Stimulated activated CD4-positive, alpha-beta T cell treated with anti-CD3 and anti-CD28 coated beads, Interleukin-4, amount 100 ng/mL, for 48 hours (primary cell): ENCODE measurements at places on chromosomes 12 and 14.

GRCh38 chr14:88326352-88327103, 3.5 kb upstream of the KCNK10 start:
- no peak for DNase-seq

DNA sequence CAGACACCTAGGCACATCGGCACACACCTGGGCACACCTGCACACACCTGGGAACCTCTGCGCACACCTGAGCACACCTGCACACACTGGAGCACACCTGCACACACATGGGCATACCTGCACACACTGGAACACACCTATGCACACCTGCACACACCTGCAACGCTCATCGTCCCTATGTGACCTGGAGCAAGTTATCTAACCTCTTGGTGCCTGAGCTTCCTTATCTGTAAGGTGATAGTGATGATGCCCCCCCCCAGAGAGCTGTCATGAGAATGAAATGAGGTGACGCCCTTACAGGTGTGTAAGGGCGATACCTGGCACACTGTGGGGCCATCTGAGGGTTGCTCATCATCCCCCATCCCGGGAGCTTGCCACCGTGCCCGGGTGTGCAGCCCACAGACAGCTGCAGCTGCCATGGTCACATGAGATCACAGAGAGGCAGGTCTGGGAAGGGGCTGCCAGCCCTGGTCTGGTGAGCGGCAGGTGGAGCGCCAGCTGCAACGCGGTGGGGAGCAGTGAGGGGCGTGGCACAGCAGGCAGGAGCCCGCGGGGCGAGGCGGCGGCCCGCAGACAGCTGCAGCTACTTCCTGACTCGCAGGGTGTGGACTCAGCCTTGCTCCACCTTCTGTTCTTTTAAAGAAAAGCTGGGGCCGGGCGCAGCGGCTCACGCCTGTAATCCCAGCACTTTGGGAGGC, 59.9 kb upstream of the FBRSL1 start:
- DNase-seq, result peak; percentile 20

GRCh38 chr12:116615141-116615861, 56.1 kb downstream of the MAP1LC3B2 start:
- no peak for DNase-seq

- no peak for DNase-seq
Observed at GRCh38 chr12:57227315-57228115, 2.0 kb upstream of the SHMT2 start.

DNA sequence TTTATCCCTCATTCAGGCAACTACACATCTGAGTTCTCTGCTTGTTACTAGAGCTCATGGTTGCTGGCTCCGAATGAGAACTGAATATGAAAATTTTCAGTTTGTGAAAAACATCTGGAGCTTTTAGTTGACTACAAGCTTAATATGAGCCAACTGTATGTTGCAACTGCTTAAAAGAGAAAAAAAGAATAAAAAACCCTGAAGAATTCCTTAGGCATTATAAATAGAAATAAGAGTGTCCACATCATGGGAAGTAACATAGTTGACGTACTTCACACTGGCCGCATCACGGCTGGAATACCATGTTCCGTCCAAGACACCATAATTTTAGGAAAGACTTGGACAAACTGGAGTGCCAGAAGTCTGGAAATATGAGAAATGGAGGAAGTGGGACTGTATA, 57.9 kb downstream of the PDE3A start:
- no peak for DNase-seq

DNA sequence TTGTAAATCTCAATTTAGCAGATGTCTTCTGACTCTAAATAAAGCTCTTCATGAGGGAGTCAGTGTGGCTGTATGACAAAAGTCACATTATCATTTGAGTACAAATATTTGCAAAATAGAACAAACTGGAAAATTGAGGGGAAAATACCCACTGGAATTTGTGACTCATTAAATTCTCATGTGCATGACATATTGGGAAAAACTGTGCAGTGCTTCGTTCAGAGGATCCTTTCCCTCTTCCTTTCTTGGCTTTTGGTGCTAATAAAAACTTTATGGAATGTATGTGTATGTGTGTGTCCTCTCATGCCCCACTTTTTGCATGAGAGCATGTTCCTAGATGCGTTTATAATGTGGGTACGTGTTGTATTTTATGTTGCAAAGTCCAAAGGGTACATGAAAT, 267.8 kb downstream of the KTN1 start:
- DNase-seq, result no peak

GRCh38 chr14:68884031-68885030, 91.5 kb upstream of the ZFP36L1 start:
- DNase-seq, result no peak

GRCh38 chr14:100822013-100822412, 3.9 kb upstream of the MEG3 start:
- no peak for DNase-seq

GRCh38 chr14:99732436-99733210, 48.5 kb downstream of the CYP46A1 start:
- DNase-seq, result no peak
